Bronchial epithelial cell (primary cell): ENCODE measurements at places on chromosomes 1 and 21.

DNA sequence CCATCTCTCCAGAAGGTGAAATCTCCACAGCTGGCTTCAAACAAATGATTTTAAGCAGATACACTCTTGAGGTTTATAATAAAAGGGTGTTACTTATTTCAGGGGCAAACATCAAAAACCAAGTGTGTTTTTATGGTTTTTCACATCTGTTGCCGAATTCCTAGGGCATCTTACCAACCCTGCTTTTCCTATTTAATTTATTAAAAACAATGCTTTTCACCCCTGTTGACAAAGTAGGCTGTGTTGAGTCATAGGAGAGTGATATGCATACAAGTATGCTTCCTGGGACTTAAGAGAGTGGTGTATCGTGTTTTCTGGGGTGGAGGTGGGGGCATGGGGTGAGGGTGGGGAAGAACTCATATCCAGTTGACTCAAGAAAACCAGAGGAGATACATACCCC lies 29.3 kb upstream of the IL20 start:
- DNase-seq, result peak; percentile 34

DNA sequence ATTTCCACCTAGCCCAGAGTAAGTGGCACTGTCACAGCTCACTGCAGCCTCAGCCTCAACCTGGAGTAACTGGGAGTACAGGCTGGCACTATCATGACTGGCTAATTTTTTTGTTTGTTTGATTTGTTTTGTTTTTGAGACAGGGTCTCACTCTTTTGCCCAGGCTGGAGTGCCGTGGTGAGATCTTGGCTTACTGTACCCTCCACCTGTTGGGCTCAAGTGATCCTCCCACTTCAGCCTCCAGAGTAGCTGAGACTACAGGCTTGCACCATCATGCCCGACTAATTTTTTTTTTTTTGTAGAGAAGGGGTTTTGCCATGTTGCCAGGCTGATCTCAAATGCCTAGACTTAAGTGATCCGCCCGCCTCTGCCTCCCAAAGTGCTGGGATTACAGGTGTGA lies 2.5 kb downstream of the UCK2 start:
- DNase-seq, result no peak

DNA sequence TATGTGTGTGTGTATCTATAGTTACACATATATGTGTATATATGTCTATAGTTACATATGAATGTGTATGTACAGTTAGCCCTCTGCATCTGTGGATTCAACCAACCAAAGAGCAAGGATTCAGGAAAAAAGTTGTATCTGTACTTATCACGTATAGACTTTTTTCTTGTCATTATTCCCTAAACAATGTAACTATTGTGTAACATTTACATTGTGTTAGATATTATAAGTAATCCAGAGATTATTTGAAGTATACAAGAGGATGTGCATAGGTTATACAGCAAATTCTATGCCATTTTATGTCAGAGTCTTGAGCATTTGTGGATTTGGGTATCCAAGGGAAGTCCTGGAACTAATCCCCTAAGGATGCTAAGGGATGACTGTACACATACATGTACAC lies 71.3 kb downstream of the RASAL2 start:
- no peak for DNase-seq

DNA sequence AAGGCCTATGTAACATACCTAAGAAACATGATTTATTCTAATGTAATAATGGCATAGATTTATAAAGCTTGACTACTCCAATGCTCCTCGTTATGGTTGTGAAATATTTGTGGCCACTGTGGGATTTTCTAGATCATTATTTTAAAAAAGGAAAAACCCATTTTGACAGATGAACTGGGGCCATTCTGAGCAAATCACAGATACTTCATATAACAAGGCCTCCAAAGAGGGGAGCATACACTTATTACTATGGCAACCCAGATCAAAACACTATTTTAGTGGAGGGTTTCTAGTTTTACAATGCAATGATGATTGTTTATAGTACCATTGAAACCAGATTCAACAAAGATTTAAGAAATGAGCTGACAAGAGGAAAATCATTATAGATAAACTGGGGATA lies 346.6 kb downstream of the ZNF326 start:
- DNase-seq, result no peak

GRCh38 chr21:43578677-43579303 lies 80.5 kb downstream of the HSF2BP start:
- no peak for DNase-seq

GRCh38 chr21:33121715-33122475 lies 52.0 kb downstream of the OLIG1 start:
- DNase-seq, result no peak

DNA sequence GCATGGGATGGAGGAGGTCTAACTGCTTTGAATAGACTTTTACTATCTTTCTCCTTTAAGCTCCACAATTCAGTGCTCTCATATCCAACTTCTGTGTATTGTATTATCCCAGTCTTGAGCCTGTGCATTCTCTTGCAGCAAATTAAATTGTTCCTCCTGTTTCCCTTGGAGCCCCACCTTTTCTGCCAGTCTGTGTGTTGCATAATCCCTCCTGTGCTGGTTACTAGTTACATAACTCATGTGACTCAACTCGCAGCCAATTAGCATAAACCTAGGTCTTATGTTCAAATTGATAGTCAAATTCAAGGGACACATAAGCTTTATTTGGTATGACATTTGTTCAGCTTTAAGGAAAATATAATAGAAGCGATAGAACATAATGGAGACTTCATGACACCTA lies 1863.5 kb downstream of the MRPL39 start:
- no peak for DNase-seq

GRCh38 chr1:165560883-165561656 lies 17.3 kb downstream of the LRRC52 start:
- DNase-seq, result no peak

- DNase-seq, result no peak
Measured at GRCh38 chr1:208565756-208566440, 321.7 kb upstream of the PLXNA2 start.

DNA sequence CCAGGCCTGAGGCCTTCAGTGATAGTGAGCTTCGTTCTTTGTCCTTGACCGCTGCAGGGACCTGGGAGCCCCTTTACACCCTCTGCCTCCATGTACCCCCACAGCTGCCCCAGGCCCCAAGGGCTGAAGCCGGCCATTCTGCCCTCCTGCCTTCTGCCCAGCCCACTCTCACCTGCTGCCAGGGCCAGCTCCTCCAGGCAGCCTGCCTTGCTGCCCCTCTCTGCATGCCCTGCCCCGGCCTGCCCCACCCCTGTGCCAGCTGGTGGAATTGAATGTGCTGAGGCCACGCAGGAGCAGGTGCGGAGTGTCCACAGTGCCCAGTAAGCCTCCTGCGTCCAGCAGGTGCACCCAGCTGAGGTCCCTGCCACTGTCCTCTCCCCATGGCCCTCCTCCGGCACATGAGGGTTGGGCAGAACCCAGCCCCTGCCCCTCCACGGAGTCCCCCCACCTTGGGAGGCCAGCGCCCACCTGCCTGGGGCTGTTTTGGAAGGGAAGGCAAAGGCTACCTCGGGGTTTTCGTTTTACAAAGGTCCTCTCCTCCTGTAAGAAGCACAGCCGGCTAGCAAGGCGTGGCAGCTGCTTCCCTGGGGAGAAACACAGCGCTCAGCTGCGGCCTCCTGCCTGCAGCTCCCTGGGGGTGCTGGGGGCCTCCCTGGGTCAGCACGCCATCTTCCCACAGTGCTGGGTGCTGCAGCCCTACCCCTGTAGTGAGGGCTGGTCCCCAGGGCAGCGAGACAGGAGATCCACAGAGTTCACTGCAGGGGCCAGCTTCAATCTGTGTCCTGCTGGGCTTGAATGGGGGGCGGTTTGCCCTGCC lies 21.0 kb downstream of the MMEL1 start:
- no peak for DNase-seq

- peak; percentile 86 for DNase-seq
Measured at GRCh38 chr1:109161858-109162606, 48.1 kb downstream of the ELAPOR1 start.

DNA sequence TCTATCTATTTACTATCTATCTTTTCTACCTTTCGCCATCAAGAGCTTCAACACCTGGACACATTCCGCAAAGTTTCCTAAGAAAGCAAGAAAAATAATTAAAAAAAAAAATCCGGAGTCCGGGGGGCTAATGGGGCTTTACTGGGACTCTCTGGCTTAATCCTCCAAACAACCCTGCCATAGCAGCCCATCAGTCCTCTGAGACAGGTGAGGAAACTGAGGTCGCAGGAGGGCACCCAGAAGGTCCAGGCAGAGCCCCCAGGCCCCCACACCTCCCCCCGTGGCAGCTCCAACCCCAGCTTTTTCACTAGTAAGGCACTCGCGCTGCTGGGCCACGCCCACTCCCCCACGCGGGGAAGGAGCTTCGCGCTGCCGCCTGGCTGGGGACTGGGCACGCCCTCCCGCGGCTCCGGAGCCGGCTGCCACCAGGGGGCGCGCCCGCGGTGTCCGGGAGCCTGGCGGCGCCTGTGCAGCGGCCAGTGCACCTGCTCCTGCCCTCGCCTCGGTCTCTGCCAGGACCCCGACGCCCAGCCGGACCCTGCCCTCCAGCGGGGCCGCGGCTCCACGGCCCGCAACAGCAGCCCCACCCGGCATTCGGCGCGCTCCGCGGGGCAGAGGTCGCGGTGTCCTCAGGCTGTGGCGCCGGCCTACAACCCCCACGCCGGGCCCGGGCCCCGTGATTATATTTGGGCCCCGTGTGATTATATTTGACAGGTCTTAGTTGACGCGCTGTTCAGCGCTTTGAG lies 54.1 kb upstream of the SAMD11 start:
- peak; percentile 5 for DNase-seq

DNA sequence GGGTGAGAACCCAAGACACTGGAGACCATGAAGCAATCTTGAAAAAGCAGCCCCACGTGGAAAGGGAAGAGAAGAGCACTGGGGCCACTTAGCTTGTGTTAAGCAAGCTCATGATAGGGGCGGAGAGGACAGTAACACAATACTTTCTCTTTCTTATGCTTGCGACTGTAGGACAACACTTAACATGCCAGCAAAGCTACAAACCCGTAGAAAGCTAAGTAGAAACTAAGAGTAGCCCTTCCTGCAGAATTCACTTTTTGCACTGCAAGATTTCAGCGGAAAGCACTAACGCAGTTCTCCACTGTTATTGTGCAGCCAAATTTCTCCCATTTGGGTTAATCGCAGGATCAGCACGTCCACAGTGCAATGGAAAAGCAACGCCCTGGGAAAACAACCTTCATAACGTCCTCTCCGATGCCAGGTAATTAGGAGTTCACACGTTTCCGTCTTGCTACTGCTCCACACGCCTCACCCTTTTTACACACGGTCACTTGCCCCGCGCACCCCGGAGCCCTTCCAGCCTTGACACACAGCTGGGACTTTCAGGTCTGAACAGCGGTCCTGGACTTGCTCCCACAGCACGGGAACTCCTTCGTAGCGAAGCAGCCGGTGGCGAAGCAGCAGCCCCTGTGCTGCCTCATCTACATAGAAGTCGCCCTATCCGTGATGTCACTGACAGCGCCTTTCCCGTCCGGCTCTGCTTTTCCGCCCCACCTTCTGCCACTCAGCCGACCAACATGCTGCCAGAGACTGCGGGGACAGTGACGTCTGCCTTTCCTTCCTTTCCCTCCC lies 148.6 kb downstream of the PPIAL4G start:
- DNase-seq, result peak; percentile 97

- DNase-seq, result peak; percentile 79
Measured at GRCh38 chr1:115184951-115185331, 95.6 kb upstream of the TSPAN2 start.

DNA sequence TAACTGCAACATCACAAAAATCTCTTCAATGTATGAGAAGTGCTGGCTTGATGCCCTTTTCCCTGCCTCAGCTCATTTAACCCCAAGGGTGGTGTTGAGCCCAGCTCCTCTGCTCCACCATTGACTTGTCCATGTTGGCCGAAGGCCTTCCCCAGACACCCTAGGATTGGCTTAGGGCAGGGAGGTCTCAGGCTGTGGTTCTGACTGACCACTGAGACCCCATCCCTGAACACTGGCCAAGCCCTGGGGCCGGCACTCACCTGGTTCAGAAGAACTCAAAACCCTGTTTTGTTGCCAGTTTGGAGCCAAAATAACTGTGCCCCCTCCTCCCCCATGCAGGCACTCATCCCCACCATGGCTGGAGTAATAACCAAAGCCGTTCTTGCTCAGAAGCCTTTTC lies 38.6 kb downstream of the NENF start:
- no peak for DNase-seq

- DNase-seq, result peak; percentile 80
Measured at GRCh38 chr21:36209626-36210171, 53.1 kb downstream of the DOP1B start.

DNA sequence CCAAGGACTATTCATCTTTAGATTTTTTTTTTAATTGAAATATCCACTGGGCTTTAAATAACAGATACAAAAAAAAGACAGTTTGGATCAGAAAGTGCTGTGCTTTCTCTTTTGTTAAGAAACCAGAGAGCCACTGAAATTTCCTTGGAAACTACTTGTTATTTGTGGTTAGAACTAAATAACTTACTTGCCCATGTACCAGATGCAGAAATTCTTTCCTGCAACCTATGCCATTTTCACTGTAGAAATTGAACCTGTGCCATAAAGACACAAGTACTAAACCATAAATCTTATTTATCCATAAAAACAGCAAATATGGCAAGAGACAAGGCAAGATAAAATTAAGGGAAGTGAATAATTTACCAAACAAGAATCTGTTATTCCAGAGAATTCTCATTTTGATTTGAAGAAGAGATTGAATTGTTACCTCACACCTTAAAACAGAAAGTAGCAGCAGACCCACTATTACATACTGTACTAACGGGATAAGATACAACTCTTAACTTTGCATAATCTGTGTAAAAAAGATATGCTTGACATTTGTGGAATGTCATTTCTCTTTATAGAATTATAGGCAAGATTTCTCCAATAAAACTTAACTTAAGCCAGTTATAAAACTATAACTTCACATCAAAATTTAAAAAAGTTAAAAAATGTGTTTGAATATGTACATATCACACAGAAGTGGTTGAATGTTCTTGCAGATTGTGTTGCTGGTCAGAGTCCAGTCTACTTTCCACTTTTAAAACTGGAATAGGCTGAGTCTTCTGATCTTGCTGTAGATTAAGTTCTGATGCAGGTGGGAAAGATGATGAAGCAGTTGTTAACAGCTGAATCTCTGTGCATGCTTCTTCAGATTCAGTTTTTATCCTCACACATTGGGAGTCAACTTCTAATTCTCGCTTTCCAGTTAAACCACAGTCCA lies 6.3 kb upstream of the PHTF1 start:
- DNase-seq, result no peak

DNA sequence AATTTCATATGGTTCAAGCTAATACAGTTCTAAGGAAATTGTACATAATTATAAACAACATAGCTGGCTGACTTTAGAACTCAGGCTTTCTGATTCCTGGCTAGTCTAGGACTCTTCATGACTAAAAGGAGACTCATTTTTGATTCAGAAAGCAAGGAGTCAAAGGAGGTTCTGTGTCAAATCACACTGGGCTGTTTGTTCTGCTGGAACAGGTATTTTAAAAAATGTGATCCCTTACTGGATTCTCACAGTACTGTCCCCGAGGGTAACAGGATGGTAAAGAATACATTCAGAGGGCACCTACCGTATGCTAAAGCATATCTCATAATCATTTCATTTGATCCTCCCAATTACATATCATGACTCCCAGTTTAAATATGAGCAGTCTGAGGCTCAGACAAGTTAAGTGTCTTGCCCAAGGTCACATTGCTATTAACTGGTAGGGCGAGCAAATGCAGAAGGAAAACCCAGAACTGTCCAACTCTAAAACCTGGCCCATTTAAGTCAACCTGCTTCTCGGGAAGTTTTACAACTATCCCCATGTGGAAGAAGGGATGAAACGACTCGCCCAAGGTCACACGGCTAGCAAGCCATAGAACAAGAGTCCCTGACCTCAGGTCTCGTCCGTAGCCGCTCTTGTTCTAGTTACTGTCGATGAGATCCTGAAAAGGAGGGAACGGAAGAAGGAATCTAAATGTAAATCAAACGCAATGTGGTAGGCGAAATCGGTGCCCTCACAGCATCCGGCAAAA lies 675 bp downstream of the MYSM1 start:
- DNase-seq, result peak; percentile 25

- DNase-seq, result no peak
Measured at GRCh38 chr1:200547386-200547785, 73.2 kb downstream of the KIF14 start.
